ENCODE measurements at places on chromosomes 4 and X. TPM values are rescaled to one million over a fixed set of nuclear protein-coding genes. Genes with fewer than 3 reads are reported as not detected.

GRCh38 chrX:130944230-130944629, 41.2 kb upstream of the ENOX2 start:
- DNase-seq: no peak

- no peak for DNase-seq
Observed at GRCh38 chr4:147463065-147463464, 17.8 kb upstream of the EDNRA start.

Gene ADGRA3
- 73.5 TPM for total RNA-seq

Gene EFHC2
- 0.10 TPM for total RNA-seq

GRCh38 chr4:100762738-100763137, 244.9 kb upstream of the EMCN start:
- no peak for DNase-seq

DNA sequence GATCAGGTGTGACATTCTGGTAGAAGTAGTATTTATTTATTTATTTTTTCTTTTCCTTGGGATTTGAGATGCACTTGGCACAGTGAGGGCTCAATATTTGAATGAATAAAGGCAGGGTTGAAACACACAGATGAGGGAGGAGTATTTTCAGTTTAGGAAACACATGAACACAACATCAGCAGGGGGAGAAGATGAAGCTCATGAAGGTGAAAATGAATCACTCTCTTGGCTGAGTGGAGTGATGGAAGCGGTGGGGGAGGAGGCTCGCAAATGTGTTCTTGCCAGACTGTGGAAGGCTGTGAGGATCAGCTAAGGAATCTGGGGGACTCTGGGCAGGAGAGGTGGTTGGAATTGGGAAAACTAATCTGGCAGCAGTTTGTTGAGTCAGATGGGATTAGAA, 55.3 kb downstream of the ARHGAP10 start:
- no peak for DNase-seq

Gene KIT
- total RNA-seq: 0.23 TPM

GRCh38 chrX:109783701-109784079, 50.6 kb upstream of the ACSL4 start:
- DNase-seq: no peak

GRCh38 chrX:85930099-85930498, 117.3 kb downstream of the CHM start:
- DNase-seq: no peak

- DNase-seq: no peak
Observed at GRCh38 chr4:89868276-89868675, 26.4 kb upstream of the MMRN1 start.

Gene TRPC5OS
- total RNA-seq: not detected

DNA sequence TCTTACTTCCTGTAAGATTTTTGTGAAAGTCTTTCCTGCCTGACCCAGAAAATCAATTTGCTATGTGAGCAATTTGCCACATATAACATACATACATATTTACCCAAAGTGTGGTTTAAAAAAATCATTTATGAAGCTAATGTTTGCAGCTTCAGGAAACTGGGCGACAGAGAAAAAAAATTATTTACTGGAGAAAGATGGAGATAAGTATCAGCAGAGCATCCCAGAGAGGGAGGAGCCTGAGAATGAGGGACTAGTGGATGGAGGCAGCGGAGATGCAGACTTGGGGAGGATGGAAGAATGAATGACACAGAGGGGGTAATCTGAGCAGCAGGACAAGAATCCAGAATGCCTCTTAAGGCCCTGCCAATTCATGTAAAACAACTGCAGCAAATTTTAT, 975 bp upstream of the GYPA start:
- no peak for DNase-seq

Gene AWAT2
- not detected for total RNA-seq

Gene HSD17B11
- total RNA-seq: 135 TPM

DNA sequence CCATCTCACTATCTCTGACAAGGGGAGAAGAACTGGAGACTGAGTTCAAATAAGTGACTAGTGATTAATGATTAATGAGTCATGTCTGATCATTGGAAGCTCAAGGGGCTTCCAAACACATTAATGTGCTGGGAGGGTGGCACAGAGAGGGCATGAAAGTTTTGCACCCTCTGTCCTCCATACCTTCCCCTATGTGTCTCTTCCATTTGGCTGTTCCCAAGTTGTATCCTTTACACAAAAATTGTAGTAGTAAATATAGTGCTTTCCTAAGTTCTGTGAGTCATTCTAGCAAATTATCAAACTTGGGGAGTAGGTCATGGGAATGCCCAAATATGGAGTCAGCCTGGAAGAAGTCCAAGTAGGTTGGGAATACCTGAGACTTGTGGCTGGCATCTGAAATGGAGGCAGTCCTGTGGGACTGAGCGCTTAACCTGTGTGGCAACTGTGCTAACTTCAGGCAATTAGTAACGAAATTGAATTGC, 4.1 kb upstream of the FAM200B start:
- DNase-seq: no peak

DNA sequence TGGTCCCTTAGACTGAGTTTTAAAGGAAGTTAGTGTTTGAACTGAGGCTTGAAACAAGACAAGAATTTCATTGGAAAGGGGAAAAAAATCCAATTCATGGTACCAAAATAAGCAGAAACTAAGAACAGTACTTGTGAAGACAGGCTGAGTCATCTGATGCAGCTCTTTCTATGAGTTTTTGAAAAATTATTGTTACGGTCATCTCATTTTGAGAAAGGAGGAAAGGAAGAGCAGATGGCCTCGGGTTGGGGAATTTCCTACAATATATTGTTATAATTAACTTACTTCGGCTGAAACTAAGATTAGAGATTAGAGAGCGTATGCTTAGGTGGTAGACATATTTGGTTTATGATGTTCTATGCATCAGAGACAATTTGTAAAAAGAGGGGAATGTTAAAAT, 2164.8 kb upstream of the AGA start:
- no peak for DNase-seq

- DNase-seq: no peak
Observed at GRCh38 chrX:66815227-66815626, 176.3 kb upstream of the EDA2R start.

DNA sequence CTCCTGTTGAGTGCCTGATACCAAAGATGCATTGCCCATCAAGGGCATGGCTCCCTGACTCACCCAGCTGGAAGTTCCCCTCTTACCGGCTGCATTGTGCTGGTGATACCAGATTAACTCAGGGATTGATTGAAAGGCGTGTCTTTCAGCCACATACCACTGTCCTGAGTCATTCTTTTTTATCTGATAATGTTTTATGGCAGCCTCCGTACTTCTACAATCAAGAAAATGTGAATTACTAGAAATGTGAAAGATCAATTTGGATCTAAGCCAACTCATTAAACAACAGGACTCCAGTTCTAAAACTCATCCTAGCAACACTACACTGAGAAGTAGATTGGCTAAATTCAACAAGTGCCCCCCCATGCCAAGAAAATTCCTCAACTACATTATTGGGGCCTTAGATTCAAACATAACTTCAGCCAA, 40.0 kb downstream of the TXK start:
- no peak for DNase-seq

DNA sequence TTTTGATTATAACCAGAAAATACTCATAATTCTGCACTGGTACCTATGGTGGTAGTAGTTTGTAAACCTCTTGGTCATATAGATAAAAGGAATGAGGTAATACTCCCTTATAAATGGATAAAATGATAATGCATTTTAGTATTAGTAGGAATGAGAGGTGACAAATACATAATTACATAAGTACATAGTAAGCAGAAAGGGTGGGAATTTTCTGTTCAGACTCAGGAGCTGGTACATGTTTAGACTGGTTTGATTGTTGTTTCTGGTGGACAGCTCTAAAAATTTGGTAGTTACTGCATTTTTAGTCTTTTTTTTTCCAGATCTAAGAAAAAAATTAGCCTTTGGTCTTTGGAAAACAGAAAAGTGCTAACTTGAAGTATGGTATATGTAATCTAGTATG, 70.4 kb upstream of the AGA start:
- no peak for DNase-seq

Gene RENBP
- 5.5 TPM for total RNA-seq

Gene MECP2
- total RNA-seq: 13.9 TPM

Gene FGB
- total RNA-seq: 9,039 TPM

GRCh38 chrX:138128027-138128671, 562.2 kb downstream of the ZIC3 start:
- DNase-seq: no peak

Gene NXF2B
- not detected for total RNA-seq

DNA sequence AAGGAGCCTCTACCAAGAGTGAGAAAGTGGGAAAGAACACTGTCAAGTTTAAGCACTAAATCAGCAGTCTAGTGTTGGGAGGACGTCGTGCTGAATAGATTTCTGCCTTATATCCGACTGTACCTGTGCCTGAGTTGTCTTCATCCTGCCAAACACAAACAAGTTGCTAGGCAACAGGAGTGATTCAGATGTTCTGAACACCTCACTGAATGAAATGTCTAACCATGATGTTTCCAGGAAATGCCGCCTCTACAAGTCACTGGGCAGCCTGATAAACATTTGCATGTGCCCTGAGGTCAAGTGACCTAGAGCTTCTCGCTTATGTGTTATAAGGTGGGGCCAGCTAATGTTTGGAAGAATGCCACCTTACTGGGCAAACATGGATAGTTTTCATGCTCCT, 37.9 kb downstream of the SGMS2 start:
- no peak for DNase-seq

Gene ADH1A
- total RNA-seq: 355 TPM

DNA sequence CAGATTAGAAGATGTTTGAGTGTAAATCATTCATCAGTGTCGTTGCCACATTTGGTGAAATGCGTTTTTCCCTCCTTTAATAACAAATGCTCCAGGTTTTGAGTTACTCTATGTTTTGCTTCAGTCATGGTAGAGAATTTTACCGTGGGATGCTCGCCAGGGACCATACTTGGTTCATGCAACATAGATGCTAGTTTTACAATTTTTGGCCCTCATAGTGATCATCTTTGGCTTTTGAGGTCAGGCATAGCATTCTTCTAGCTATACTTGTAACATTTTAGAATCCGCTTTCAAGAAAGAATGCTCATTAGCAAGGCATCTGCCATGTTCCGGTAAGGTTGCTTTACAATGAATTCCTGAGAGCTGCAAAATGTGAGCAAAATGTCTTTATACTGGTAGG, 147.2 kb downstream of the SPCS3 start:
- DNase-seq: no peak

- no peak for DNase-seq
Observed at GRCh38 chr4:22413471-22413870, 102.4 kb downstream of the ADGRA3 start.

- DNase-seq: no peak
Observed at GRCh38 chr4:18975916-18976808, 954.6 kb upstream of the LCORL start.

DNA sequence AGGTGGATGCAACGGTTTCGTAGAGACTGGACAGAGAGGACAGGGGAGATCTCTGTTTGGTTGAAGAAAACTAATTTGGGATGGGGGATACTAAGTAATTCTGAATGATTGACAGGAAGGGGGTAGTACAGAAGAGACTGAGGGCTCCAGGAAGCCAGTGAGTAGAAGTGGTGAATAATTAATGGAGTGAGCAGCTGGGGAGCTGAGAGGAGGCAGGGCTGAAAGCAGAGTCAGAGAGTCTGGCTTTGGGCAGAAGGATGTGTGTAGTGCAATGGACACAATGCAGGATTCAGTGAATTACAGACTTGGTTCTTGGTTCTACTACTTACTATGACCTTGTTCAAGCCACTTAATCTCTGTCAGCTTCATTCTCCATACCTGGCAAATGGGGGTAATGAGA, 161.7 kb downstream of the RBMX2 start:
- no peak for DNase-seq

Gene SSX4B
- total RNA-seq: not detected

Gene GPC4
- 1.7 TPM for total RNA-seq

DNA sequence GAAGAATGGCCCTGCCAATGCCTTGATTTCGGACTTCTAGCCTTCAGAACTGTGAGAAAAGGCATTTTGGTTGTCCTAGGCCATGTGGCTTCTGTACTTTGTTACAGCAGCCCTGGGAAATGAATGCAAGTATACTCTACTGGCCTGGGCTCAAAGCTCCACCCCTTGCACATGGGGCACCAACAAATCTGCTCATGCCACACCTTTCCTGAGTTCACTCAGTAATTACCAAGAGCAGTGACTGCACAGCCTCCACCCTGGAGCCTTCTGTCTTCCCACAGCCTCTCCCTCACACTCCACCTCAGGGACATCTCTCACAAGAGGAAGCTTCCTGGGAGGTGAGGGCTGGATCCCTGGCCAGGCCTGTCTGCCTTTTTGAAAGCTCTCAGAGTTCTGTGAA, 29.1 kb upstream of the GAB1 start:
- no peak for DNase-seq

Gene P2RY4
- 0.18 TPM for total RNA-seq

- no peak for DNase-seq
Observed at GRCh38 chr4:47698837-47699236, 139.0 kb downstream of the CORIN start.

Gene SPANXN3
- total RNA-seq: not detected

Gene PCDH11X
- 0.03 TPM for total RNA-seq

DNA sequence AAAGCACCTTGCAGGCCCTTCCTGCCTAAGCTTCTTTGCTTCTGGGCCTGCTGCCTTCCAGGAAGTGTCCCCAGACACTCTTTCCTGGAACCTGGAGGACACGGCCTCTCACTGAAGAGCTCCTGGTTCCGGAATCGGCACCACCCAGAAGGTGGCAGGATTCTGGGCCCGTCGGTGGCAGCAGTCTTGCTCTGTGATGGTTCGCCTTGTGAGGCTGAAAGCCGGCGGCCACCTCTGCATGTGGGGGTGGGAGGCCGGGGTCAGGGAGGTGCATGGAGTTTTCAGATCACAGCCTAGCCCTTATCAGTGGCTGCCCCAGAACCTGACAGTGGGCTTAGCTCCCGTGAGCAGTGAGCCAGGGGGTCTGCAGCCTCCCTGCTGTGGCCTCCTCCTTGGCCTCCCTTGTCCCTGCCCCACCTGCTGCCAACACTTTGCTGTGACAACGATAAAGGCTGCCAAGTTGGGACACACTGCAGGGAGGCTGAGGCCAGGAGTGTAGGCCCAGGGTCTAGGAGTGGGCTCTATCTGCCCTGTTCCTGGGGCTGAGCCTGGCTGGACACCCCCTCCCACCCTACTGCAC, 30.8 kb upstream of the GPR78 start:
- DNase-seq: no peak

GRCh38 chr4:154487145-154487544, 4.5 kb downstream of the DCHS2 start:
- no peak for DNase-seq

Gene PNMA3
- 0.23 TPM for total RNA-seq

DNA sequence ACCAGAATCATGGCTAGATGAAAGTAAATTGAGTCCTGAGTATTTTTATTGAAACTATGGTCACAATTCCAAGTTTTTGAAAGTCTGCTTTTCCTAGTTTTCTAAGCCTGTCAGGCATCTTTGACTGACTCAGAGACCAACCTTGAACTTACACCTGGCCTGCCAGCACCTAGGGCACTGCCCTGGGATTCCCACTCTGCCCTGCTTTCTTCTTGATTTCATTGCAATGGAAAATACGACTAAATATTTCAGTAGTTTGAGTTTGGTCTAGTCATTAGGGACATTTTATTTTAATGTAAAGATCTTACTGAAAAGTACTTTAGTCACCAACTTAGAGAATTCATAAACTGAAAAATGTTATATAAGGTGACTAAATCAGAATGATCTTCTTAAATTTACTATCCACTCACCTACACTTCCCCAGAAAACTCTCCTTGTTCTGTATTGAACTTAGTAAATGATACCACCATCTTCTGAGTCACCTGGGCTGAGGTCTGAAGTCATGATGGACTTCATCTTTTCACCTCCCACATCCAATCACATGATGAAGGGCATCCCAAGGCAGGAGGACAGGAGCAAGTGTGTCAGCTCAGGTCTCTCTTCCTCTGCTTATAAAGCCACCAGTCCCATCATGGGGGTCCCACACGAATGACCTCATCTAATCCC, 11.6 kb upstream of the PYURF start:
- no peak for DNase-seq

Gene CTAG2
- not detected for total RNA-seq

Gene ZNF157
- not detected for total RNA-seq

Gene SLC16A2
- total RNA-seq: 65.6 TPM

All from left lobe of liver (tissue), 2 donors.